Lung microvascular endothelial cell (primary cell): ENCODE measurements at places on chromosomes 12 and 14.

DNA sequence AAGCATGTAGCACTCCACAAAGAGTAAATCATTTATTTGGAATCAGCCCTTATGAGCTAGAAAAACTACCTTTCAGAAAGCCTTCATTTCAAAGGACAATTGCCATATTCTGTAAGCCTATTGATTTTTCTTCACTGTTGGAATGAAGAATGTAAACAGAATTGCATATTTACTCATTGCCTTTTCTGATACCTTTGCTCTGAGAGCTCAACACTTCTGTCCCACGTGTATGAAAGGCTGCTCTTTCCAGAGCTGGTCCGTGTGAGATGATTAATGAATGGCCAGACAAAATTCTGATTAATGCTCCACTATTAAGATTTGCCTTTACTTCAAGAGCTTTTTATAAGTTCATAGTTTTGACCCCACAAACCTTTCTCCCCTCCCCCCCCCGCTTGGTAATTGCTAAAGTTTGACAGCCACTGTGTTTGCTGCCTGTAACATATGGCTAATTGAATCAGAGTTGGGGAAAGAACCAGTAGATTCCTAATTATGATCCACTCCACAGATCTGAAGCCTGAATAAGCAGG is 63.0 kb upstream of the PLEKHA5 start:
- no peak for DNase-seq

GRCh38 chr12:109277899-109278762 is 31.0 kb downstream of the FOXN4 start:
- no peak for DNase-seq

GRCh38 chr14:100605706-100606686 is 18.8 kb upstream of the BEGAIN start:
- no peak for DNase-seq

DNA sequence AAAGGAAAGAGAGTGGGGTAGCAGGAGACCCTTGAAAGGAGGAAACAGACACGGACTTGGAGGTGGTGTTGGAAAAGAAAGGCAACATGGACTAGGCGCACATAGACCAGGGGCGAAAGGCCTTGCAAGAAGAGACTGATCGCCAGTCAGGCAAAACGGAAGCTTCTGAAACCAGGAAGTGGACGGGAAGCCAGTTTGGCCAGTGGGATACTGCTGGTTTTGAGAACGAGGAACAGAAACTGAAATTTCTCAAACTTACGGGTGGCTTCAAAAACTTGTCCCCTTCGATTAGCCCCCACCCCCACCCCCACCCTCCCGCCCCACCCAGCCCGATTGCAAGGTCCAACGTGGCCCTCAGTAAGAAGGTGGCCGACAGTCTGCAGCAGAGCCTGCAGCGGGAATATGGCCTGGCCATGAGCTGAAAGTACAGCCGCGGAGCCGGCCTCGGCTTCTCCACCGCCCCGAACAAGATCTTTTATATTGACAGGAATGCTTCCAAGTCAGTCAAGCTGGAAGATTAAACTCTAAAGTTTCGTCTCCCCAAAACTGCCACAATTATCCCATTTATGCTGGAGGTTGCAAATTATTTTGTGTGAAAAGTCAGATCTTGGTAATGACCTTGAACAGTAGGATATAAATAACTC is 364.7 kb downstream of the BCAT1 start:
- DNase-seq: no peak

DNA sequence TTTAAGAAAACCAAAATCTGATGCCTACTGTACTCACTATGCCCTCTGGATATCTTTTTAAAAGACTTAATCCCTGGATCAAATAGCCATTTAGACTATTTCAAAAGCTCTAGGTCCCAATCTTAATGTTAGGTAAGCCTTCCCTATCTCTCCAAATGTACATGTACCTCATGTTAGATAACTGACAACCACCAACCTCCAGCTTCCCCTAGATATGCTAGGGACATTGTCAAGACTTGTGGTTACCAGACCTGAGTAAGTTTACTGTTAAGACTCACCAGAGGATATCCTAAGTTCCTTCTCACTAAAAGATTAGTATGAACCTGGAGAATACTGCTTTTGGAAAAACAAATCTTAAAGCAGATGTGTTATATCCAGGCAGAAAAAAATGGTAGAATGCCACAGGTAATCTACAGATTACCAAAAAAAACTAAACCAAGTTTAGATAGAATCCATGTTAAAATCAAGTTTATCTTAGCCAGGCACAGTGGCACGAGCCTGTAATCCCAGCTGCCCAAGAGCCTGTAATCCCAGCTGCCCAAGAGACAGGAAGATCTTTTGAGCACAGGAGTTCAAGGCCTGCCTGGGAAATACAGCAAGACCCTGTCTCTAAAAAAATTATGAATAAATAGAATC is 9.7 kb downstream of the NAP1L1 start:
- DNase-seq: no peak

- DNase-seq: no peak
Measured at GRCh38 chr12:127052511-127053232, 1214.3 kb upstream of the TMEM132C start.

GRCh38 chr14:56133547-56133946 is 15.3 kb downstream of the PELI2 start:
- DNase-seq: no peak

DNA sequence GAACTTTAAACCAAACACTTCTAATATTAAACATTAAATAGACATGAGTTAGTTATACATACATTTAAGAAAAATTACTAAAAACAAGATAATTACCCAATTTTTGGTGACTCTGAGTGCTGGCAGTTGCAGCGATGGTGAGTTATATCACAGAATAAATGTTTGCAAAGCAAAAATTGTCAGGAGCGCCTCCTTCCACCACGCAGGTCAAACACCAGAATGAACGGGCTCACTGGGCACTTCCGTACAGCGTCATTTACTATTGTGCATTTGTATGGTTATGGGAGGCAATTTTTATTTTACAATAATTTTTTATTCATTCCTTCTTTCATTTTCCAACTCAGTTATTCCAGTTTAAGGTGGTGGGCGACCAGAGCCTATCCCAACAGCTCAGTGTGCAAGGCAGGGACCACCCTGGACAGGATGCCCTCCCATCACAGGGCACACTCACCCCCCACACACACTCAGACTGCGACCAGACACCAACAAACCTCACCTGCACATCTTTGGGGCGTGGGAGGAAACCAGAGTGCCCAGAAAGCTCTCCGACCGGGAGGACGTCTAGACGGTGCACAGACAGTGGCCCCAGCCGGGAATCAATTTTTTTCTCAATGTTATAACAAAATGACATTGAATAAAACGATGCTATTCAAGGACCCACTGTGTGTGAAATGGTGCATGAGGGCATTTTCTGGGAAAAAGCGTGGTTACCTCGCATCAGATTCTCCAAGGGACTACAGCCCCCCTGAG is 67.2 kb downstream of the TESC start:
- no peak for DNase-seq

- no peak for DNase-seq
Measured at GRCh38 chr14:49931523-49931922, 38.6 kb downstream of the ARF6 start.

DNA sequence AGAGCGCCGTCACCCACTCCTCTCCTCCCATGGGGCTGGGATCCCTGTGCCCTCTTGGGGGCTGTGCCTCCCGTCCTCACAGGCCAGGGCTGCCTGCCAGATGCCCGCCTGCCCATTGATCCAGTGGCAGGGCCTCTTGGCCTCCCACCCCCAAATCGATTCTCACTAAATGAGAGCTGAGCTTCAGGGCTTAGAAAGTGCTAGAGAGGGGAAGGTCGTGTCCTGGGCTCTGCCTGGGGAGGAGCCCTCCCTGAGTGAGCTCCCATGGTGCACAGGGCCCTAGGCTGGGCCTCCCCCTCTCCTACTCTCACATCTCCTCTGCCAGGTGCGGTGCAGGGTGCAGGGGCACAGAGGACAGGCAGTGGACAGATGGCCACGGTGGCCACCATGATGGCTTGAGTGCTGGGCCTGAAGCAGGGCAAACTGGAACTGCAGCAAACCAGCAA is 9.2 kb downstream of the BEGAIN start:
- DNase-seq: no peak
